Right atrium auricular region (tissue), 2 donors: ENCODE measurements at places on chromosomes 3 and 15.

DNA sequence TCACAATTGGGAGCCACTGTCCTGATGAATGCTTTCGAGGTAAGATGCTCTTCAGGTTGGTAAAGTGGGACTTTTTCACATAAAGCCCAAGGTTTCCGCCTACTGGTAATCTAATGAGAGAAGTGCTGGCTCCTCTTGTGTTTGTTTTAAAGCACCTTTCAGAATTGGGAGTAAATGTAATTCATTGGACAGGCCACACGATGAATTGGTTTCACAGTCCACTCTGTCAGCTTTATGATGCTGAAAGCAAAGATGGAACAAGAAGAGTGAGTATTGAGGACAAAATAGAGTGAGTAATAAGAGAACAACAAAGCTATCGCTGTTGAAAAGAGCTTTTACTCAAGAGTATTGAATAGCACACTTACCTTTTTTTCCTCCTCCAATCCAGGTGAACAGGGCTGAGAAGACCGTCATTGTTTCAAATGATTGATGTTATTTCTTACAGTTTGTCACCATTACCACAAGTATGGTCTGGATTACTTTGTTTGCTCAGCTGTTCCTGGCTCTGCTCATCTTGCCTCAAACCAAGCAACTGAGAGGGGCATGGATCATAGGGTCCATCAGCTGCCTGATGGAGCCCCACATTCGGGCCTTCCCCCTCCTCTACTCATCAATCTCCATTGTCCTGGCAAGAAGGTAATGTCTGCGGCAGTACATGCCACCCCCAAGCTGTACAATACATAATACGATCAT, 136.1 kb upstream of the CNTN4 start:
- DNase-seq = no peak

DNA sequence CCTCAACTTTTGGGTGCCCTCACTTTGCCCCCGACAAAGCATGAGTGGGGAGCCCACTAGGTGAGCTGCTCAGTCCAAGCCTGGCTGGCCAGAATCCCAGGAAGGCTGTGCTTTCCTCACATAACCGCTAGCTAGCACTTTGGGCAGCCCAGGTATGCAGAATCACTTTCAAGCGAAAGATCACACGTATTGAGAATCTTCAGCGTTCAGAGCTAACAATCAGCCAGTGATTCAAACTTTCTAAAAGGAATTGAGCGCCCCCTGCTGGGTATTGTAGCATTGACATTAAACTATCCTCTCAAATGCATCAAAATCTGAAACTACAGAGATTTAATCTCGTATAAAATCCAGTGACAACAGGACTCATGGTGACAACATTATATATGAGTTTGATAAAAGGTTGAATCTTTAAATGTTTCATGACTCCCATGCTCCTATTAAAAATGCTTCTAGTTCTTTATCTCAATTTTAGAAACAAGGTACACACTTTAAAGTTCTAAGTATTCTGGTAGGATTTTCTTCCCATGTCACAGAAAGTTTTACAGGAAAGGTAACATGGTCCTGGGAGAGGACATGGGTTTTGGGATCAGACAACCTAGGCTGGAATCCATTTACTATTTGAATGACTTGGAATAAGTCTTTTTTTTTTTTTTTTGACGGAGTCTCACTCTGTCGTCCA, 11.8 kb downstream of the ANAPC13 start:
- peak; percentile 84 for DNase-seq

DNA sequence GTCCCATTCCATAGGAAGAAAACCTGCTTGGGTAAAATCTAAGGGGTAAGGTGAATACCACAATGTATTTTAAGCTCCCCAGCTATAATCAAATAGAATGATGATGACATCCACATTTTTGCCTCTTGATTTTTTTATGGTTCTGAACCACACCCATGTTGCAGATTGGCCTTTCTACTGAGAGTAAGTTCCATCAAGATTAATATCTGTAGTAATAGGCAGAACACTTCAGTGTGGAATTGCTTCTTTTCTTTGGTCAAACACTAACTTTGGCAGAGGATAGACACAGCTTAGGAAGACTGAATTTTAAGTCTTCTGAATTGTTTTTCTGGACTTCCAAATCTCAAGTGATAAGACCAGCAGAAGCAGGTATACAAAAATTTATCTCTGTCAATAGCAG, 27.0 kb downstream of the PLS1 start:
- no peak for DNase-seq

DNA sequence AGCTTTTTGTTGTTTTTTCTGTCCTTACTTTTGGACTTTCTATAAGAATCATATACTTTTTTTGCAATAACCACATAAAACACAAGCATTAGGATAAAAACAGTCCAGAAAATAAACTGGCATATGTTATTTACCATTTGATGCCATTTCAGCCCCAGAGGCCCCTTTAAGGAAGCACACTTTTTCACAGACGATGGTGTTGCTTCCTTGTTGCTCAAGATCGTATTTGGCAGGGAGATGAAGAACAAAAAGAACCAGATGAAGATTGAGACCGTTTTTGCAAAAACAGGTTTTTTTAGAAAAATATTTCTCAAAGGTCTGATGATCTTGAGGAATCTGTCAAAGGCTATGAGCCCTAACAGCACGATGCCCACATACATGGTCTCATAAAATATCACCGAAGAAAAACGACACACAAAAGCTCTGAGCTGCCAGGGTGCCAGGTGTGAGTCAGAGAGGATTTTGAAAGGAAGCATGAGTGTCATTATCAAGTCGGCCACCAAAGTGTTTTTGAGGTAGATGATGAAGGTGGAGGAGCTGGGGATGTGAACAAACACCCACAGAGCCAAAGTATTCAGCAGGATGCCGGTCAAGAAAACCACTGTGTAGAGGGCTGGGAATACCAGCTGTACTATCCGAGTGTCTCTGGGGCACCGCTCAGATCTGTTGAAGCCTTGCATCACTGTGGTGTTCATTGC, 902 bp downstream of the P2RY13 start:
- no peak for DNase-seq

GRCh38 chr15:95903352-95903751, 427.1 kb upstream of the NR2F2 start:
- no peak for DNase-seq

DNA sequence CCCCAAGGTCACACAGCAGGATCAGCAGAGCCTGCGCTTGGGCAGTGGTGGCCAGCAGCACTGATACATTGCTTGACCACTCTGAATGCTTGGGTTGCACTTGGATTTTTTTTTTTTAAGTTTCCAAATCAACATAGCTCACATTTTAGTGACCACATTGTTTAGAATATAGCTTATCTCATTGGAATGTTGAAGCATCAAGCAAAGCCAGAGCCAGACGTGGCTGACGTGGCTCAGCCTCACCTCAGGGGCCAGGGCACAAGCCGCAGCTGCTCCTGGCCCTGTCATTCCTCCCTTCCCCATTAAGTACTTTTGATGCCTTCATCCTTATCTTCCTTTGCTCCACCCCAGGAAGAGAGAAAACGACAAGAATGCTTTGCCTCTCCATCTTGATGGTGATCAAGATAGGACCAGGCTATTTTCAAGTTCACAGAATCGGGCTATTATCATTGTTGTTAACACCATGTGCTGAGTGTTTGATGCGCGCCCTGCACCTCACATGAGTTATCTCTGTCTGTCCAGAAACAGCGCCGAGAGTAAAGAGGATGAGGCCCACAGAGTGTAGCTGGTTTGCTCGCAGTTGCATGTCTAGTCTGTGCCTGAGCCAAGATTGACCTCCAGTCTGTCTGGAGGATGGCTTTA, 75.8 kb downstream of the AAGAB start:
- no peak for DNase-seq

GRCh38 chr3:60294181-60294580, 957.1 kb downstream of the FHIT start:
- DNase-seq = no peak

GRCh38 chr3:136750897-136751315, 1.3 kb downstream of the STAG1 start:
- DNase-seq = no peak

DNA sequence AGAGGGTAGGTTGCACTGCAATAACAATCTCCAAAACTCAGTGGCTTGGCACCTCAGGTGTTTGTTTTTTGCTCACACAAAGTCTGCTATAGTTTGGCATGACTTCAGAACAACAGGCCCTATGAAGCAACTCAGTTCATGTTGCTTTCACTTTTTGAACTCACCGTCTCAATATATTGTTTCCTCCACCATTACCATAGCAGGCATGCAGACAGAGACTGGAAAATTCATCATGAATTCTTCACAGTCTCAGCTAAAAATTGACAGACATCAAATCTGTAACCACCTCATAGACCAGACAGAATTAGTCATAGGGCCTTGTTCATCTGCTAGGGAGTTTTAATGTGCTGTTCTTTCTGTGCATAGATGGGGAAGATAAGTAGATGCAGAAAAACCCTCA, 161.4 kb upstream of the POU1F1 start:
- no peak for DNase-seq

GRCh38 chr3:64945171-64945729, 257.4 kb upstream of the ADAMTS9 start:
- DNase-seq = no peak

DNA sequence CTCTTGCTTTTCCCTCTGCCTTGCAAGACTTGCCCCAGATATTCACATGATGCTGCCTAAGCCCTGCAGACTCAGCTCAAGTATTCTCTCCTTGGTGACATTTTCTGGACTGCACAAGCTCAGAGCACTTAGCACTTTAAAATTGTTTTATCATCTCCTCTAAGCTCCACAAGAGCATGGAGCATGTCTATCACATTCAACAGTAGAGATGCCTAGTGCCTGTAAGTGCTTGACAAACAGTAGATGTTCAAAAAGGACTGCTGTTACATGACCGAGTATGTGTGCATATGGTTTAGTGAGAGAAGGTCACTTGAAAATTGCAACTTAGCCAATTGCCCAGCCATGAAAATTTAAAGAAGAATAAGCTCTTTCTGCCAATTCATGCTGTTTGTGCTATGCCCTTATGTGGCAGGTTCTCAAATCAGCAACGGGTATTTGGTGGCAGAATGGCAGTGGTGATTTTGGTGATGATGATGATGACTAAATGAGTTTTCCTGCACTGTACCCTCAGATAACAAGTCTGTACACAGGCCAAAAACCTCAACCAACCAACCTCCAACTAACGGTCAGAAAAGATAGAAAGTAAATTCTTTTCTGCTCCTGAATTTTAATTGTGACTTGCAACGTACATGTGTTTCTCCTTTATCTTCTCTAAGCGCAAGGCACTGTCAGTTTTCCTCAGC, 647.2 kb upstream of the UBE2E2 start:
- no peak for DNase-seq

DNA sequence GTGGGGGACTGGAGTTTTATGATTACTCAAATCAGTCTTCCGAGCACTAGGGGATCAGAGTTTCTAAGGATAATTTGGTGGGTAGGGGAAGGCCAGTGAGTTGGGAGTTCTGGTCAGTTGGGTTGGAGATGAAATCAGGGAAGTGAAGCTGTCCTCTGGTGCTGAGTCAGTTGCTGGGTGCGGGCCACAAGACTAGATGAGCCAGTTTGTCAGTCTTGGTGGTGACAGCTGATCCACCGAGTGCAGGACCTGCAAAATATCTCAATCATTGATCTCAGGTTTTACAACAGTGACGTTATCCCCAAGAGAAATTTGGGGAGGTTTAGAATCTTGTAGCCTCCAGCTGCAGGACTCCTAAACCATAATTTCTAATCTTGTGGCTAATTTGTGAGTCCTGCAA, 249.4 kb downstream of the FAM43A start:
- peak; percentile 55 for DNase-seq

DNA sequence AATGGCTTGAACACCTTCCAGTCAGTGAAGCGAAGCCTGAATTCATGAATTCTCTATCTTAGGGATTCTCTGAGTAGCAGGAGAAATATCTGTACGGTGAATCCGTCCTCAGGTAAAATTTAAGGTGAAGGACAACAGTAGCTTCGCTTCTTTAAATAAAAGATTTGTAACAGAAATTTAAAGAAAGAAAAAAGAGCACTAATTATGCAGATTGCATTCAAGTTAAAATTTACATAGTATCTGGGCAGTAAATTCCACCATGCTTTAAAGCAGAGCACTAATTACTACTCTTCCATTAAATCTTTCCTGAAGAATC, 282.6 kb downstream of the FGF12 start:
- no peak for DNase-seq

- no peak for DNase-seq
These were observed at the start of gene C3orf80 for GRCh38 chr3:160225176-160226025. C3orf80 (plus strand) TSS chr3:160225422; CDS start chr3:160225636, 214 bp downstream.

DNA sequence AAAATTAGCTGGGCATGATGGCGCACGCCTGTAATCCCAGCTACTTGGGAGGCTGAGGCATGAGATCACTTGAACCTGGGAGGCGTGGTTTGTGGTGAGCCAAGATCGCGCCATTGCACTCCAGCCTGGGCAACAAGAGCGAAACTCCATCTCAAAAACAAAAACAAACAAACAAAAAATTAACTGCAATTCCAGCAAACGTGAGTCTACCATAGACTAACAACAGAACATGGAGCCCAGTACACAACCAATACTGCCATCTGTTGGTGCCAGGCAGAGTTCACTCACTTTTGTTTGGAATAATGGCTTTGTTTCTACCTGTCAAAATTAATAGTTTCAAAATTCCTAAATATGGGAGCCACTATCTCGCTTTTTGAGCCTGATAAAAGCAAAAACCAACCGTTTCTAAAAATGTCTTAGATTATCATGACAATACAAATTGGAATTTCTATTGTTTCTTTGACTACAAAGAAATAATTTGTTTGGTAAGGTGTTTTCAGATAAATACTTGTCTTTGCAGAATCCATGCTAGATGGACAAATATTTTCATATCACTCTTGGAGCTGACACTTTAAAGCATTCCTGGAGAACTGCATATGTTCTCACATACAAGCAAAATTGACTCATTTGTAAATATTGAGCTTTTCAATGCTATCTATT, 45.0 kb downstream of the GPR176 start:
- DNase-seq = no peak

DNA sequence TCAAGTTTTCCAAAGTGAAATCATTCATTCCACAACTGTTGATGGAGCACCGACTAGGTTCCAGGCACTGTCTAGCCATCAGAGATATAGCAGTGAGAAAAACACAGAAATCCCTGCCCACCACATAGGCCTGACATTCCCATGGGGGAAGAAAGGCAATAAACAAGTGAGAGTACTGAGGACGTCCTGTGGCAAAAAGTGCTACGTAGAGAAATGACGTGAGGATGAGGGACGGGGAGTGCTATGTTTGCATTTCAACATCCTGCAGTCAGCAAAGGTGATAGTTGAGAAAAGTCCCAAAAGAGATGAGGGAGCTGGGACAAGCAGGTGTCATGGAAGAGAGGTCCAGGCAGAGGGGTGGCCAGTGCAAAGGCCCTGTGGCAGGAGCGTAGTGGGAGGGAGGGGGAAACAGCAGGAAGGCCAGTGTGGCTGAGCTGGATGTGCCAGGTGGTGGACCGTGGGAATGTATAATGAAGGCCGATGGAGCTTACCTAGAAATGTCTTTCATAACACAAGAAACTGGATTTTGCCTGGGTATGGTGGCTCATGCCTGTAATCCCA, 10.4 kb upstream of the FURIN start:
- peak; percentile 46 for DNase-seq

DNA sequence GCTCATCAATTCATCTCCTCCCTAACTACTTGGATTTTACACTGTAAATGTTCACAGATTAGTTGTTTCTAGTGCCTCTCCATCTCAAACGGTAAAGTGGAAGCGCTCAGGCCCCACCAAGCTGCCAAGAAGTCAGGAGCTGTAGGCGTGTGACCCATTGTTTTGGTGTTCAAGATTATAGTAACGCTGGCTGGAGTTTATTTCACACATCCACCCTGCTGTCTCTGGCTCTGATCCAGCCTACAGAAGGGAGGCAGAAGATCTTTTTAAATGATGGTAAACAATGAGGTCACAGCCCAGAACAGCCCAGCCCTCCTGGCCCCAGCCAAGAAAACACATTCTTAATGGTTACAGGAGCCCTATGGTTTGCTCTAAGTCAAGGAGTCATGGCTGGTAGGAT, 25.7 kb upstream of the GALNT15 start:
- DNase-seq = peak; percentile 91

GRCh38 chr15:77944002-77944867, 133.3 kb downstream of the TBC1D2B start:
- DNase-seq = peak; percentile 89
